ENCODE measurements at places on chromosomes 11 and 22. TPM values are rescaled to one million over a fixed set of nuclear protein-coding genes. Genes with fewer than 3 reads are reported as not detected.
A peak's percentile ranks its signal among the peaks of the same experiment; 100 is the strongest.

- H3K27me3 ChIP-seq = no peaks in the 10 kb centered on the region
- no peak for DNase-seq
- H3K4me3 ChIP-seq = no peak overlapping the region
- H3K4me1 ChIP-seq = peaks cover 44% of the 10 kb centered on the region
These were observed 22.7 kb upstream of the RRM1 start for GRCh38 chr11:4071914-4072313.

DNA sequence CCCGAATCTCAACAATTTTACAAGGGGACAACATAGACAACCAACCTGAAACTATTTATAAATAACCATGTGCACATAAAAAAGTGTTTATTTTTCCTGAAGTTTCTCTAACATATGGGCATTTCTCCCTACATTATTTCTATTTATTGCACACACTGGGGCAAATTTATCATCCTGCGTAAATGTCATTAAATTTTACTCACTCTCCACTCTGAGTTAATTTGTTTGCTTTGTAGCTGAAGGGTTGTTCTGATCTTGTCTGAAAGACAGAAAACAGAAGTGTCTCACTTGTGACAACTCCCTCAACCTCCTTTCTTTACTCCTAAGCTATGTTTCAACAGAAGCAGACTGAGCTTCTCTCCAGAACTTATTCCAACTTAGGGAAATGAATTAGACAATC lies 194.2 kb downstream of the HIPK3 start:
- H3K36me3 ChIP-seq = no peaks in the 10 kb centered on the region
- H3K4me1 ChIP-seq = peaks cover 2% of the 10 kb centered on the region
- peaks cover 20% of the 10 kb centered on the region for H3K27me3 ChIP-seq
- no peak overlapping the region for H3K27ac ChIP-seq
- no peak for DNase-seq

DNA sequence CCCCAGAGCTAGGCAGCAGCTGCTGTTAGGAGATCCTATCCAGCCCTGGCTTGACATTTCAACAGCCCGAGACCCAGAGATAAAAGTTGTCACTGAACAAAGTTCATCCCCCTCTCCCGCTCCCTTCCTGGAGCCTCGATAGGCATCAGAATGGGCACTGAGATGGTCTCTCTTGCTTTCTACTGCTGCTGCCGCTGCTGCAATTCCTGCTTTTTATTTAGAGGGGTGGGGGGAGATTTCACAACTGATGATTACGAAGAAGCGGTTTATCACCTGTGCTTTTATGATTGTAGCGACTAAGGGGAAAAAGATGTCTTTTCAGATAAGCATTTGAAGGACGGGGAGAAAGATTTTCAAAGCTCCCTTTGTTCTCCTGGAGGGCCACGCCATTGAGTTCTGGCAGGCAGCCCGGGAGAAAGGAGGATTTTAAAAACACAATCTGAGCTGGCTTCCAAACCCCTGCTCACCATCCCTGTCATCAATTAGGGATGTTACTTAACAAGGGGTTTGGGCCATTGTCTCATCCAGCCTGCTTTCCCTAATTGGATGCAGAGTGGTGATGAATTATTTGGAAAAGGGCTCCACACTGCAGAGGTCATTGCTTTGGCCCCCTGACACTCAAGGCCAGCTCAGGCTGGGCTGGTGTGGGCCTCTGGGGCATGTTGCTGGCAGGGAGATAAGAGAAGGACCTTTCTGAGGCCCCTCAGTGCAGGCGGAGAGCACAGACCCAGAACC lies 344.7 kb downstream of the BUD13 start:
- H3K27ac ChIP-seq = peak overlapping the region; percentile 60
- DNase-seq = peak; percentile 56
- H3K27me3 ChIP-seq = peaks cover 38% of the 10 kb centered on the region
- peaks cover 19% of the 10 kb centered on the region for H3K4me1 ChIP-seq
- no peaks in the 10 kb centered on the region for H3K36me3 ChIP-seq

TMEM126A gene
- total RNA-seq = 21.4 TPM

- peaks cover 2% of the 10 kb centered on the region for H3K36me3 ChIP-seq
- H3K4me3 ChIP-seq = no peak overlapping the region
- no peak for DNase-seq
- no peaks in the 10 kb centered on the region for H3K27me3 ChIP-seq
These were observed 23.4 kb downstream of the CCDC81 start for GRCh38 chr11:86398106-86398505.

NELL1 gene
- 2.6 TPM for total RNA-seq

RIBC2 gene
- 2.5 TPM for total RNA-seq

GRCh38 chr11:17352950-17353820 lies 1.6 kb downstream of the NCR3LG1 start:
- peaks cover 9% of the 10 kb centered on the region for H3K36me3 ChIP-seq
- H3K27me3 ChIP-seq = peaks cover 39% of the 10 kb centered on the region
- peaks cover 23% of the 10 kb centered on the region for H3K4me1 ChIP-seq
- H3K4me3 ChIP-seq = peak overlapping the region; percentile 75
- H3K27ac ChIP-seq = peak overlapping the region; percentile 85
- peak; percentile 74 for DNase-seq

GLYATL1B gene
- total RNA-seq = not detected
